NCI-H2081 treated with DMSO at 0.1 percent for 48 hours (cell line): ENCODE measurements at places on chromosomes 16 and 17.

DNA sequence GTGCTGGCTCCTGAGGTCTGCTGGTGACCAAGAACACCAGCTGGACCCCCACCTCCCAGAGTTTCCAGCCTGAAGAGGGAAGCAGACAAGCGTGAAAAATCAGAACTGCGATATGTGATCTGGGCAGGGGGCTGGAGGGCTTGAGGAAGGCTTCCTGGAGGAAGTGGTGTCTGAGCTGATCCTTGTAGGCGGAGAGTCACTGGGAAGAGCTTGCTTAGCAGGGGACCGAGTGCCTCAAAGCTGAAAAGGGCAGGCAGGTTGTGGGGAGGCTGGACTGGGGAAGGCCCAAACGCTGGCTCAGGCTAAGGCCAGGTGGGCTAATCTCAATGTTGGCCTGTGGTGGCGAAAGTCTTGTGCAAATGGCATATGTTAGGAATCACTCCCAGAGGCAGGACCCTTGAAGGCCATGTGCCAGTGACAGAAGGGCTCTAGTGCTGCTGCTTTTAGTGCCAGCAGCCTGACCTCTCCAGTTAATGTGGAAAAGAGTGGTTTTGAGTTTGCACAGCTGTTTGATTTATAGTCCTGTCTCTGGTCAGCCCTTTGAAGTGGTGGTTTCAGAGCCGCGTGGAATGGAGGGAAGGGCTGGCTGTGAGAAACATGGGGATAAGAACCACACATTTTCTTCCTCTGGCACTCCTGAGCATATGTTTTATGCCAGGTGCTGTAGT is 85.3 kb upstream of the LGALS9 start:
- no peak for DNase-seq

DNA sequence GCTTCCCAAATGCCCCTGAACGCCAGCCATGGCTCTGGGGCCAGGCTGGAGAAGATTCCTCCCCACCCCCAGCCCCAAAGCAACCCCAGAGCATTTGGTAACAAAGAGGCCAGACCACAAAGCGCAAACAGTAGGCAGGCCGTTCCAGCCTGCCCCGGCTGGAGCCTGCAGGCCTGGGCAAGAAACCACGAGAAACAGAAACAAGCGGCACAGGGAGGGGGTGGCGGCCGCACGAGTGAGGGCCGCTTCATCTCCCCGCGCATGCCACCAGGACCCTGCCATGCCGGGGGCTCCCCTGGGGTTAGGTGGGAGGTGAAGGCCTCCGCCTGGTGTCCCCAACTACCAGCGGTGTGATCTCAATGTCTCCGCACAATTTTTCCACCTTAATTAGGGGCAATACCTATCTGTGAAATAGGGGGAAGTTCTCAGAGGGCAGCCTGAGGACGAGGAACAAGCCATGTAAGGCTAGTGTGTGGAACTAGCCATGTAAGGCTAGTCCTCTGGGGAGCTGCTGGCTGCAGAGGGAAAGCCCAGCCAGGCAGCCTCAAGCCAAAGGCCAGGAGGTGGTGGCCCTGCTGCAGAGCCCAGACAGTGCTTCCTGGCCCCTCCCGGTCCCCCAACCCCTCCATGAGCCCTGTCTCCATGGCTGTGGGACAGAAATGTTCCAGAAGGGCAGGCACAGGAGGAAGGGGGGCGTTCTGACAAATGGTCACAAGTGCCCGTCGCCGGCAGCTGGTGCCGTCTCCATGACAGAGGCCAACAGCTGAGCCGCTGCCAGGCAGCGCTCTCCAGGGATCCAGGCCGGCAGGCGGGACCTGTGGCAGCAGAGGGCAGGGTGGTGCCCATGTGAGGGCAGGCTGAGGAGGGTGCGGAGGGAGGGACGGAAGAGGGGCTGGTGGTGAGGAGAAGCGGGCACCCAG is 14.5 kb upstream of the MTSS2 start:
- no peak for DNase-seq

DNA sequence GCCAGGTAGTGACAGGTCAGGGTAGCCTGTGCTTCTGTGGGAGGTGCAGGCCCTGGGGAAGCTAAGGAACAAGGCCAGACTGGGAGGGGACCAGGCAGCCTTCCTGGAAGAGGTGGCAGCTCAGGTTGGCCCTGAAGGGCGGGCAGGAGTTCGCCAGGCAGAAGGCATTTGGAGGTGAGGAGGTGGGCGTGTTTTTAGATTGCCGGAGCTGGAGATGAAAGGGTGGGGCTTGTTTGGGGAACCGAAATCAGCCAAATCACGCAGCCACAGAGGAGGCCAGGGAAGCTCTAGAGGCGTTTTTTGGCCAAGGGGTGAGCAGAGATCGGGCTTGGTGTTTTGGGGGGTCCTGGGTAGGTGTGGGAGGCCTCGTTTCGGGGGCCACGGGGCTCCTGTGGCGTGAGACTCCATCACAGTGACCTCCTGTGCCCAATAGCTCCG is 7.6 kb downstream of the ADCY7 start:
- DNase-seq, result no peak

DNA sequence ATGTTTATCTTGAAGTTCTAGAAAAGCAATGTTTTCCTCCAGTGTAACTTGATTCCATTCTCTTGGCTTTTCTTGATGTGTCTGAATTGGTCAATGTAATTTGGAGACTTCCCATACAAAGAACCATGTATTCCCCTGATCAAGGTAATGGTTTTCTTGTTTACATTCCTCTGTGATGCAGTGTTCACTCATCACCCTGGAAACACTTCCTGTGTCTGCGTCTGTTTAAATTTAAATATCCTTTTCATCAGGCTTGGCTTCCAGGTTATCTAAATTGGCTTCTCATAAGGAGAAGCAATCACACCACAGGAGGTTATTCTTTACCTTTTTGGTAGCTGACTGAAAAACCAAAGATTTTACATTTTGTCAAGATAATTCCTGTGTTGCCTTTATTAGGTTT is 237.3 kb upstream of the WSCD1 start:
- peak; percentile 7 for DNase-seq

- DNase-seq, result no peak
These were observed 4.4 kb upstream of the HEATR3 start for GRCh38 chr16:50061326-50061725.

DNA sequence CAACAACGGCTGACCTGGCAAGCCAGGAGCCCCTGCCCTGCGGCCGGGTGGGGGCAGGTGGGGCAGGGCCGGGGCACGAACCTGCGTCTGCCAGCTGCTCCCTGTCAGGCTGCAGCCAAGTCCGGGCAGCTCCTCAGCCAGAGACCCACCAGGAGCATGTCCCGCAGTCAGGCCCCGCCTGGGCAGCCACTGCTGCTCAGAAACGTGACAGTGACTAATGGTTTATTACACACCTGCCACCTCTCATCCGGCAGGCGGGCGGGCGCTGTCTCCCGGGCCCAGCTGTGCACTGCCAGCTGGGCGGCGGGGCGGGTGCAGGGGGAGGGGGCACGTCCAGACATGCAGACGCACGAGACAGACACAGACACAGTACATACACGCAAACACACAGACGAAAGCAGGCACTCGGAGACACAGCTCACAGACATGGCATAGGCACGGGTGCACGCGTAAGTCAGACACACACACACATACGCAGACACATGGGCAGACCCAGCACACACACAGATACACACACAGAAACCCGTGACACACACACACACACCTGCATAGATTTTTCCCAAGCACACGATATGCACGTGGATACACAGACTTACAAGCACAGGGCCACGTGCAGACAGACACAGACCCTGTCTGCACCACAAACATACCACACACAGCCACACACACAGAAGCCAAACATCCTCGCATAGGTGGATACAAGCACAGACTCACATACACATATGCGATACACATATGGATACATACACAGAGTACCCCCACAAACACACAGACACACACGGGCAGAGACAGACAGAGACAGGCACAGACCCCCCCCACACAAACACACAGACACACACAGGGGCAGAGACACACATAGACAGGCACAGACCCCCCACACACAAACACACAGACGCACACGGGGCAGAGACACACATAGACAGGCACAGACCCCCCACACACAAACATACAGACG is 248.3 kb upstream of the CIBAR2 start:
- DNase-seq, result peak; percentile 78

DNA sequence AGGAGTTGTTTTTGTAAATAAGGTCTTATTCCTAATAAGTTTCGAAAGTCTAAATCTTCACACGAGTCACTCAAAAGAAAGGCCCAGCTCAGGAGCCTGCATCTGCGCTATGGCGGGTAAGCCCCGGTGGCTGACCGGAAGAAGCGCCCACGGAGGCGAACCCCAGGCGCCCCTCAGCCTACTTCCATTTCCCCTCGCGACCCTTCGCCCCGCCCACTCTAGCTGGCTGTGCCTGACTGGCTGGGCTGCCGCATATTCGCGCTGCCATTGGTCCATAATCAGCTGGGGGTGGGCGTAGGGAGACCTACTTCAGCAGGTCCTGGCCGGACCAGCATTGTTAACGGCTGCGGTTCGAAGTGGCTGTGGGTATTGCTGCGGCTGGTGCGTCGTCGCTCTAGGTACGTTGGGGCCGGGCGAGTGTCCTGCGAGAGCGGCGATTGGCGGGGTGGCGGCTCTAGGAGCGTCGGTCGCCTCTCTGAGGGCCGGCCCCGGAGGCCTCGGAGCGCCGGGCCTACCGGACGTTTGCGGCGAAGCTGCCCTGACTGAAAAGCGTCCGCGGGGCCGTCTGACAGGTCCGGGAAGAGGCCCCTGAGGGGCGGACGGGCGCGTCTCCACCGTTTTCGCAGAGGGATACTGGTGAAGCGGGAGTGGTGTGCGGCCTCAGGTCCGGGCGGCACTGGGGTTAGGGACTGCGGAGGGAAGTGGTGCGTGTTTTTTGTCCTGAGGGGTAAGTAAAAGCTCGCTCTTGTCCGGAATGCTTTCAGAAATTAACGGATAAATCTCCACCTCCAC is at the start of gene ATF7IP2:
Gene ATF7IP2, plus strand, starts transcription at position 337 of the 792 bp plus-strand sequence. CDS start 44,560 bp downstream, outside the sequence.
- DNase-seq, result no peak

GRCh38 chr16:14641926-14642325 is 9.2 kb downstream of the BFAR start:
- DNase-seq, result no peak

- no peak for DNase-seq
These were observed 161.8 kb upstream of the KCNJ16 start for GRCh38 chr17:69913216-69913615.

DNA sequence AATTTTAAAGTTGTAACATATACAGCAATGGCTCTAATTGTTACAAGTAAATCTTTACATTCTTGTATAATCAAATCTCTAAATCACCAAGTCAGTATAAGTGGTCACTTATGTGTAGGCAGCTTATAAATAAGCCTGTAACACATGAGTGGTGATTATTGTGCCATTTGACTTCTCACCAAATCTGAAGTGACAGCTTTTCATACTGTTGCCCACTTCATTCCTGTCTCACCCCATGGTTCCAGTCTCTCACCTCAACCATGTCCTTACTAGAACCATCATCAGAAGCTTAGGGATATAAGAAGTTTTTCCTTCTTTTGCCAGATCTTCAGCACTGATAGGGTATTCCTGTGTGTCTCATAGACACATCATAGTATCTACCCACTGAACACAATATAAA is 23.5 kb downstream of the TNRC6A start:
- DNase-seq, result no peak

- no peak for DNase-seq
These were observed 2.0 kb downstream of the SIAH1 start for GRCh38 chr16:48383009-48383876.

- DNase-seq, result no peak
These were observed 20.7 kb downstream of the CTU2 start for GRCh38 chr16:88726981-88727380.

DNA sequence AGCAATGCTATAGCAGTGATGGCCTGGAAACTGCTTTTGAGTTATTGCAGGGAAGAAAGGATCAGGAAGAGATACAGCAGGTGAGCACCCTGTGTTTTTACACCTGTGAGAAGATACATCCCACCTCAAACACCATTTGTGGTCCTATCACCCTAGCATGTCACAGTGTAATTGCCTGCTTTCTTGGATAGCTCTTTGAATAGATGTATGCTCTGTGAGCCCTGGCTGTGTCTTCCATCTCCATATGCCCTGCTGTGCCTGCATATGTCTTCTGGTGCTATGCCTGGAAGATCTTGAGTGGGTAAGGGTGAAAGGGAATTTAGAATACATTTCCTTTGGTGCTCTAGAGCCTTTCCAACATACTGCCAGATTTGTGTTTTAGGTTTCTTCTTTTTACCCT is 15.5 kb downstream of the HLF start:
- no peak for DNase-seq

- no peak for DNase-seq
These were observed 120.4 kb downstream of the CHD9NB start for GRCh38 chr16:52932321-52932720.

DNA sequence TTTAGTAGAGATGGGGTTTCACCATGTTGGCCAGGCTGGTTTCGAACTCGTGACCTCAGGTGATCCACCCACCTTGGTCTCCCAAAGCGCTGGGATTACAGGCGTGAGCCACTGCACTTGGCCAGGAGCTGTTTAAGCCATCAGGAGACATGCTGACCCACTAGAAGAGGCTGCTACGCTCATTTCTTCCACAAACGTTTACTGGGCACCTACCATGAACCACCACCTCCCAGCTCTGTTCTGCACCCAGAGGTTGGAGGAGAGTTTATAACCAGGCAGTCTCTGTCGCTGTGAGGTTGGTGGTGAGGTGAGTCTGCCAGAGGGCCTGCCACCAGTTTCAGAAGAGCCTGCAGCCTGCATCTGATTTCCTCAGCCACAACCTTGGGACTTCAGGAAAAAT is 51.8 kb downstream of the SF3B3 start:
- no peak for DNase-seq

GRCh38 chr17:29588562-29589411 is 661 bp downstream of the GIT1 start:
- DNase-seq, result no peak

DNA sequence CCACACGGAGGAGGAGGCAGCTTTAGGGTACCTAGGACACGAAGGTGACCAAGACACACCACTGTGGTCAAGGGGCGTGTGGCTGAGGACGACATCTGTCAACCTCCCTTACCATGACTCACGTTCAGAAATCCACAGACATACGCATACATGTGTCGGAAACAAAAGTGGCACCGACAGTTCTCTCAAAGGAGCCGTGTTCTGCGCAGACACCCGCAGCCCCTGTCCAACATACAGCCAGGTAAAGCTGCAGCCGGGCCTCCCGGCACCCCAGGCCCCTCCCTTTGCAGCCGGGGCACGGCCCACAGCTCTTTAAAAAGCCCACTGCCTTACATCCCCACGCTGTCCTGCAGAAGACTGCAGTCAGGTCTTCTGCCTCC is 40.5 kb upstream of the KLHDC4 start:
- DNase-seq, result no peak

DNA sequence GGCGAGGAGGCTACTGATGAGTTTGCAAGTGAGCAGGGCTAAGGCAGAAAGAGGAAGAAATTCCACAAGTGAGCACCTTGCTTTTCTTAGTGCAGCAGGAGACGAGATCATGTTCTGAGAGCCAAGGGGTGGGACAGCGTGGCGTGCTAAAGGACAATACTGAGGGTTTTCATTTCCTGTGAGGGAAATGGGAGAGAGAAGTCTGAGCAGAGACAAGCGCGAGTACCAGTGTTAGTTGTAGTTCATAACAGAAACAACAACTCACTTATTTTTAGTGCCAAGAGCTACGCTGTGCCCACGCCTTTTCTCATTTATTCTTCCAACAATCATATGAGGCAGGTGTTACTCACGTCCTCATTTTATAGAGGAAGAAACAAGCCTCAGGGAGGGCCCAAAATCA is 2.3 kb downstream of the SPACA3 start:
- DNase-seq, result no peak
